Upper lobe of left lung (tissue), 6 donors: ENCODE measurements at places on chromosomes 12 and 14.

GRCh38 chr14:79724934-79725717, 486.2 kb downstream of the DIO2 start:
- H3K4me3 ChIP-seq, result no peak overlapping the region
- no peak overlapping the region for H3K27ac ChIP-seq
- H3K4me1 ChIP-seq, result no peaks in the 10 kb centered on the region
- DNase-seq, result peak; percentile 30
- no peaks in the 10 kb centered on the region for H3K27me3 ChIP-seq
- no peaks in the 10 kb centered on the region for H3K36me3 ChIP-seq

- H3K4me3 ChIP-seq, result no peak overlapping the region
- DNase-seq, result no peak
- no peak overlapping the region for H3K27ac ChIP-seq
- no peaks in the 10 kb centered on the region for H3K27me3 ChIP-seq
- no peaks in the 10 kb centered on the region for H3K36me3 ChIP-seq
Observed at GRCh38 chr12:78732481-78732880, 132.1 kb upstream of the SYT1 start.

GRCh38 chr14:68692216-68692615, 100.7 kb downstream of the ZFP36L1 start:
- H3K4me1 ChIP-seq, result peaks cover 15% of the 10 kb centered on the region
- no peak overlapping the region for H3K4me3 ChIP-seq
- no peaks in the 10 kb centered on the region for H3K36me3 ChIP-seq
- no peak for DNase-seq
- no peak overlapping the region for H3K27ac ChIP-seq

GRCh38 chr12:1747609-1748008, 56.7 kb downstream of the ADIPOR2 start:
- DNase-seq, result no peak
- no peak overlapping the region for H3K27ac ChIP-seq
- no peak overlapping the region for H3K4me3 ChIP-seq
- H3K36me3 ChIP-seq, result peaks cover 7% of the 10 kb centered on the region
- H3K27me3 ChIP-seq, result no peaks in the 10 kb centered on the region

GRCh38 chr12:7129287-7129871, 690 bp upstream of the RBP5 start:
- peak overlapping the region; percentile 81 for H3K27ac ChIP-seq
- peak overlapping the region; percentile 65 for H3K4me3 ChIP-seq
- no peak for DNase-seq
- peaks cover 3% of the 10 kb centered on the region for H3K36me3 ChIP-seq

DNA sequence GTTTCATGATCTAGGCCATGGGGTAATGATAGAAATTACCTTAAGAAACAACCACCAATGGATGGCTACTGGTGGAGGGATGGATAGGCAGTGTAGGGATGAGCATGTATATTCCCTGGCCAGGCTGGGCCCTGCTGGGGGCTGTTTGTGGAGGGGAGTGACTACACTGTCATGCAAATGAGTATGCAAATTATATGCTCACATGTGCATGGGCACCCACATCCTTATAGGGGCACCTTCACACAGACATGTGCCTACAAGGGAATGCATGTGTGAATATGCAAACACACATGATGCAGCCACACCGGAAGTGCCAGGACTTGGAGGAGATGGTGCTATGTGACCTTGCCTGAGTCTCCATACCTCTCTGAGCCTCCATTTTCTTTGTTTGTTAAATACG, 39.7 kb upstream of the FAM222A start:
- no peaks in the 10 kb centered on the region for H3K36me3 ChIP-seq
- H3K4me3 ChIP-seq, result no peak overlapping the region
- no peaks in the 10 kb centered on the region for H3K4me1 ChIP-seq
- H3K27me3 ChIP-seq, result no peaks in the 10 kb centered on the region
- H3K27ac ChIP-seq, result no peak overlapping the region
- no peak for DNase-seq

GRCh38 chr14:96727073-96727472, 70.1 kb upstream of the VRK1 start:
- H3K27me3 ChIP-seq, result no peaks in the 10 kb centered on the region
- H3K36me3 ChIP-seq, result no peaks in the 10 kb centered on the region
- H3K27ac ChIP-seq, result no peak overlapping the region
- no peak overlapping the region for H3K4me3 ChIP-seq

DNA sequence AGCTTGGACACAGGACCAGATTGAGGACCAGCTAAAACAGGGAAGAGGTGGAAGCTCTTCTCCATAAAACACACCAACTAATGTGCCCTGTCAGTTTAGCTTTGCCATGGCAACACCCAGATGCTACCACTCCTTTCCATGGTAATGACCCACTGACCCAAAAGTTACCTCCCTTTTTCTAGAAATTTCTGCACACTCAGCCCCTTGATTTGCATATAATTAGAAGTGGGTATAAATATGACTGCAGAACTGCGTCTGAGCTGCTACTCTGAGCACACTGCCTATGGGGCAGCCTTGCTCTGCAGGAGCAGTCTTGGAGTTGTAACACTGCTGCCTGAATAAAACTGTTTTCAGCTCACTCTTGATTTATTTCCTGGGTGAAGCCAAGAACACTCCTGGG, 3.2 kb upstream of the TDG start:
- H3K27me3 ChIP-seq, result no peaks in the 10 kb centered on the region
- H3K4me1 ChIP-seq, result peaks cover 16% of the 10 kb centered on the region
- DNase-seq, result no peak
- no peak overlapping the region for H3K4me3 ChIP-seq

- no peak for DNase-seq
- H3K4me1 ChIP-seq, result peaks cover 57% of the 10 kb centered on the region
- H3K27me3 ChIP-seq, result no peaks in the 10 kb centered on the region
- peak overlapping the region; percentile 4 for H3K27ac ChIP-seq
- H3K4me3 ChIP-seq, result no peak overlapping the region
- H3K36me3 ChIP-seq, result peaks cover 7% of the 10 kb centered on the region
Observed at GRCh38 chr12:105228494-105228893, 7.5 kb downstream of the APPL2 start.

GRCh38 chr14:95264271-95264973, 55.3 kb downstream of the CLMN start:
- no peak for DNase-seq
- H3K27me3 ChIP-seq, result no peaks in the 10 kb centered on the region
- H3K36me3 ChIP-seq, result no peaks in the 10 kb centered on the region
- H3K27ac ChIP-seq, result peak overlapping the region; percentile 63
- no peak overlapping the region for H3K4me3 ChIP-seq

DNA sequence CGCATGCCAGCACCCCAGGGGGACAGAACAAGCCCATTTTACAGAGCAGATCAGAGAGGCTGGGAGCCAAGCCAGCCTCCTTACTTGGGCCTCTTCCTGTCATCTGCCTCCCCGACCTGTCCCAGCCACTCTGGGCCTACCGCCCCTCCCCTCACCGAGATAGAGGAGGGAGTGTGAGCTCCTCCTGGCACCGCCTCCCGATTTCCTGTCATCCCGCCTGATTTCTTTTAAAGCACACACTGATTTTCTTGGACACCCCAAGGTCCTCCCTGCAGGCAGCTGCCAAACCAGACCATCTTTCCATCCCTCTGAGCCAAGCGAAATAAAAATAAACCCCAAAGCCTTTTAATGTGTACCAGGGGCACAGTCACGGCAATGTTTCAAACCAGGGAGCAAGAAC, 108.4 kb downstream of the RFLNA start:
- peaks cover 16% of the 10 kb centered on the region for H3K36me3 ChIP-seq
- DNase-seq, result no peak
- H3K4me3 ChIP-seq, result no peak overlapping the region
- H3K4me1 ChIP-seq, result peaks cover 34% of the 10 kb centered on the region
- no peaks in the 10 kb centered on the region for H3K27me3 ChIP-seq
- peak overlapping the region; percentile 72 for H3K27ac ChIP-seq

GRCh38 chr12:89538897-89539296, 13.1 kb upstream of the POC1B start:
- DNase-seq, result no peak
- H3K36me3 ChIP-seq, result no peaks in the 10 kb centered on the region
- H3K4me1 ChIP-seq, result peaks cover 11% of the 10 kb centered on the region

DNA sequence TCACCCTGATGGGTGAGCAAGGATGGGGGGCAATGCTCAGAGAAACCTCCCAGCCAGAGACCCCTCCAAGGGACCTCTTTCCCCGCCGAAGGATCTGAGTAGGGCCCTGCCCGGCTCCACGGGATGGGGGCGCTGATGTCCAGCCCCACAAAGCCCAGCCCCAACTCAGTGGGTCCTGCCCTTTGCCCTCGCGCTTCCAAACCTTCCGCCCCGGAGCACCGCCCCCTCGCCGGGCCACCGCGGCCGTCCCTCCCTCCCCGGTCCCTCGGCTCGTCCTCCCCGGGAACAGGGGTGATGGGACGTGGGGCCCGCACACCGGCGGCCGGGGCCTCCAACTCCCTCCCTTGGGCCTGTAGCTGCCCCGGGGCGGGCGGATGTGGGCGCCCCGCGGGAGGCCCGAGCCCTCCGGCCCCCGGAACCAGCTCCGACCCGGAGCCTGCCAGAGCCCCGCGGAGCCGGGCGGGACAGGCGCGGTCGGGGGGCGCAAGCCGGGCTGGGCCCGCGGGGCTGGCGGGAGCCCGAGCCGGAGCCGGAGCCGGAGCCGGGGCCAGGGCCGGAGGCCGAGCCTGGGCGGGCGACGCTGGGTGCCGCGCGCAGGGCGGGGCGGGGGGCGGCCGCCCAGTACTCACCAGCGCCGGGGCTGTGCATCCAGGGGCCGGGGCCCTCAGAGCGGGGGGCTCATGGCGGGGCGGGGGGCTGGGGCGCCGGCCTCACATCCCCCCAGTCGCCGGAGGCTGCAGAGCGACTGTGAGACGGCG, 386 bp downstream of the HDAC7 start:
- peaks cover 79% of the 10 kb centered on the region for H3K4me1 ChIP-seq
- H3K27ac ChIP-seq, result peak overlapping the region; percentile 98
- no peaks in the 10 kb centered on the region for H3K27me3 ChIP-seq
- peak; percentile 83 for DNase-seq
- H3K36me3 ChIP-seq, result no peaks in the 10 kb centered on the region

DNA sequence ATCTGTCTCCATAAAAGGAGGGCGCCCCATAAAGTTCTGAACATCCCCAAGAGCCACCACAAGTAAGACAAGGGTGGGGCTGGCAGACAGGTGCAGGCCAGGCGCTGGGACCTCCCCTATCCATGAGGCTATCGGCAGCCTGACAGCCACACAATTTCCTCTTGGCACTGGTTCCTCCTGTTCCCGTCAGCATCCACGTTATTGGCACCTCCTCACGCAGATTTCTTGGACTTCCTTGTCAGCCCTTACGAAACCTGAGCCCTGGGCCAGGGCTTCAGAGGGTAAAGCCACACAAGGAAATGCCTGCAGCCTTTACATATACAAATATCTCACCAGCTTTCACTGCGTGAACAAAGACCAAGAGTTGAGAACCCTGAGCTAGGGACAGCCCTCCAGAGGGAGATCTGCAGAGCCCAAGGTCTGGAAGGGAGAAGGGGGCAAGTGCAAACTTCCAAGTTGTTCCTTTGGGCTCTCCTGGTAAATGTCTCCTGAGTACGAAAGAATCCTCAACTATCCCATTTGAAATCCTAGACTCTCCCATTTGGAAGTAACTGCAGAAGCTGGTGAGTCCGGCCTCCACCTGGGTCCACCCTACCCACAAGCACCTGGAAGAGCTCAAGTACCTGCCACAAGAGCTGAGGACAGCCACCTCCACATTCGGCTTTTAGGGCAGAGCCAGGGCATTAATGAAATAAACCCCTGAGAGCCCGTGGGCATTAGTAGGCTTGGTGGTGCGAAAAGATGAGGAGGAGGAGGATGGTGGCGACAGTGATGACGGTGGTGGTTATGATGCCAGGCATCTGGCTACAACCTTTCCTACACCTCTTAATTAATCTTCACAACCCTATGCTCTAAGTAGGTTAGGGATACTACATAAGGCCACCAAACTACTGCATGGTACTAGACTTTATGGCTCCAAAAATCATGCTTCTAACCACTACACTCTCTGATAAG, 5.5 kb upstream of the TC2N start:
- H3K4me3 ChIP-seq, result no peak overlapping the region
- no peaks in the 10 kb centered on the region for H3K27me3 ChIP-seq
- peaks cover 2% of the 10 kb centered on the region for H3K36me3 ChIP-seq
- H3K4me1 ChIP-seq, result peaks cover 34% of the 10 kb centered on the region
- peak; percentile 45 for DNase-seq

DNA sequence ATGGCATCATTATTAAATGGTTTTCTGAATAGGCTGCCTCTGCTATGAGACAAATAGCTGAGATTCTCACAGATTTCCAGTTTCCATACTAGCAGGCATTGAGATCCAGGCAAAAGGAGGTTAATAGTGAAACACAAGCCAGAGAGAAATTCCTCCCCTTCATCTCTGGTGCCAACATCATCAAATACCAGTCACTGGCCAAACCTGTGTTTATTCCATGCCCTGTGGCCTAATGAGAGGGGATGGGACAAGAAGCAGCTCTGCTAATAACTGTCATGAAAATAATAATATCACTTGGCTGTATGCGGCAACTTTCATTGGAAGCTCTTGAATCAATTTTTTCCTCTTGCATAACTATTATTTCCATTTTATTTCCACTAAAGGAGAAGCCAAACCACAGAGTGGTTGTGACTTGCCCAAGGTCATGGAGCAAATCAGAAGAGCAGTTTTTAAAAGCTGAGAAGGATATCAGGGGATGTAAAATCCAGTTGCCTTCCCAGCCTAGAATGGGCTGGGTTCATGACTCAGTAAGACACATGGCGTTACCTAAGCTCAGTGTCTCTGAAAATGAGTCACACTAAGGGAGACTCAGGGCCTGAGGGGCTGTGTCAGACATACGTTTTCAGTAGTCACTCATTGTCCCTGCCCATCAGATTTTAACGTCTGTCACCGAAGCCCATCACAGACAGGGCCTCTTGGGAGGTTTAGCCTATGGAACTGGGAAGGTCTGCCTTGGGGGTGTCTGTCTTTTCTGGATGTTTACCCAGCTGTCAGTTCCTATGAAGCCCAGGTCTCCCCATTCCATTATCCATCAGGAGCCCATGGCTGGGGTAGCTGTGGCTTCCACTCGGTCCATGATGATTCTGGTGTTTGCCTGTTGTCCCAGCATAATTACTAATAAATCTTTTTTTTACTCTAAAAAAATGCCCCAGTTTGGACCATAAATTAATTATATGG, 208.8 kb upstream of the EEA1 start:
- no peak overlapping the region for H3K4me3 ChIP-seq
- H3K27ac ChIP-seq, result peak overlapping the region; percentile 56
- peaks cover 25% of the 10 kb centered on the region for H3K4me1 ChIP-seq
- DNase-seq, result no peak

- H3K36me3 ChIP-seq, result no peaks in the 10 kb centered on the region
- no peaks in the 10 kb centered on the region for H3K27me3 ChIP-seq
- no peak overlapping the region for H3K27ac ChIP-seq
Observed at GRCh38 chr14:72863216-72864006, 30.5 kb downstream of the DPF3 start.

DNA sequence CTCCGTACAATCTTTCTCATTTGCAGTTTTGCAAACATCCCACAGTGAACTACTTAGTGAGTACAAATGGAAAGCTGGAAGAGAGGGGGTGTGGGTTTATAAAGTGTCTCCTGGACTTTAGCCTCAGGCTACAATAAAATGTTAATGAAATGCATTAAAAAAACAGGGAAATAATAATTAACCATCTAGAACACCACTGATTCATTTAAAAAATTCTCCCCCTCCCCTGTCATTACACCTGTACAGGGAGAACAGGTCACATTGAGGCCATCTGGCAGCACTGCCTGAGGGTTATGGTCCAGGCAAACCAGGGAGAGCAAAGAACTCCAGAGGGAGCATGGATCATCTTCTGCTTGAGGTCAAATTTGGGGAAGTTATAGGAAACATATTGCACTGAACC, 96.3 kb downstream of the TSPAN8 start:
- H3K4me1 ChIP-seq, result no peaks in the 10 kb centered on the region
- H3K36me3 ChIP-seq, result no peaks in the 10 kb centered on the region
- no peak overlapping the region for H3K4me3 ChIP-seq
- no peaks in the 10 kb centered on the region for H3K27me3 ChIP-seq
- H3K27ac ChIP-seq, result no peak overlapping the region
- DNase-seq, result no peak
